ENCODE measurements at places on chromosomes 12 and 14.
A peak's percentile ranks its signal among the peaks of the same experiment; 100 is the strongest.

- no peak for DNase-seq
Measured at GRCh38 chr12:71786829-71787228, 32.2 kb downstream of the RAB21 start.

DNA sequence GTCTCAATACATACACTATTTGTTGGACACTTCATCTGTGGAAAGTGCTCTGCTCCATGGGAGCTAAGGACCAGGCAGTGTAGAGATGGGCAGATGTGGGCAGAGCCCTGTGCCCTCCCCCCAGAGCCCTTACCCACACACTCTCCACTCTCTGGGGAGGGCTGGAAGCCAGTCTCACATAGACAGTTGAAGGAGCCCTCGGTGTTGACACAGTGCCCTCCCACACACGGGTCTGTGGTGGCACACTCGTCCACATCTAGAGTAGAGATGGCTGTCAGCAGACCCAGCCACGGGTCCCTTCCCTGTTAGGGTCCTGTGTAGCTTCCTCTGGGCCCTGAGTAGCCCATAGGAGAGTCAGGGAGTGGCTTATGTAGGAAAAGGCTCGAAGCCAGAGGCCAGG lies 14.3 kb downstream of the ISCA2 start:
- no peak for DNase-seq

DNA sequence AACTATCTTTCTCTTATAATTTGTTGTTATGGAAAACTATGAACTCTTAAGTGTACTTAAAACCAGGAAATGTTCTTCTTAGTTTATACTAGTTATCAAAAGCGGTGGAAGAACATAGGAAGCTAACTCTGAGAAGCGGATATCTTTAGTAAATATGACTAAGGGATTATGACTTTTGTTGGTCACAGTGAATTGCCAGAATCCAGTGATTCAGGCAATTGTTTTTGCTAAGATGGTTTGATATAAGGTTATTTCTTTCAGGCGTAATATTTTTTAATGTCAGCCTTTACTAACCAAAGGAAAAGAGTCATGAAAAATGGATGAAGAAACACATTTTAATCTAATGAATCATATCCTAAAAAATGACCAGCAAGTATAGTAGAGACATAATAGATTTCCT lies 473.5 kb downstream of the FOXG1 start:
- peak; percentile 91 for DNase-seq

GRCh38 chr12:47834199-47834903 lies 14.6 kb upstream of the HDAC7 start:
- DNase-seq = no peak

GRCh38 chr12:51886021-51886710 lies 1.7 kb upstream of the ANKRD33 start:
- DNase-seq = peak; percentile 98

- DNase-seq = peak; percentile 15
Measured at GRCh38 chr12:42539696-42540095, 49.9 kb downstream of the PRICKLE1 start.

GRCh38 chr14:65267856-65268255 lies 144.7 kb upstream of the FUT8 start:
- DNase-seq = no peak

GRCh38 chr14:74756326-74756725 lies 6.8 kb upstream of the YLPM1 start:
- DNase-seq = no peak

GRCh38 chr12:78208092-78208491 lies 377.4 kb downstream of the NAV3 start:
- DNase-seq = peak; percentile 28

Data from EH (cell line).